Naive B cell (primary cell): ENCODE measurements at places on chromosomes 11 and 22.

DNA sequence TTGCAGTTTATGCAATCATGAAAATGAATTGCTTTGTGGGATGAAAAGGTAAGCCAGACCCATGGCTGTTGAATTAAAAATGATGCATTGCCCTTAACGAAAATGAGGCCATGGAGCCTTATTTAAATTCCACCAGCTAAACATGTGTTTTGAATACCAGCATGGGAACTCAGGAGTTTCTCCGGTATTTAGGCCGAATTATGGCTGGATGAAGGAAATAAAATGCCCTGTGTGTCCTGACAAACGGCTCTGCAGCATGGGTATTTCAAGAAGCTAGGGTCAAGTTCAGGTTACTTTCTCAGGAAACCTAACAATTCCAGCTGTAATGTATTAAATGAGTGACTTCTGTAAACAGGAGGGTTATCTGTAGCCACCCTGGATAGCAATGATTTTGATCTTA, 38.3 kb downstream of the AMOTL1 start:
- no peak for DNase-seq

- DNase-seq: no peak
These were observed 34.0 kb upstream of the EMID1 start for GRCh38 chr22:29171721-29172120.

GRCh38 chr22:22938672-22939587, 51.3 kb downstream of the IGLL5 start:
- DNase-seq: no peak

- DNase-seq: no peak
These were observed 604 bp upstream of the POLR3H start for GRCh38 chr22:41544671-41545476.

DNA sequence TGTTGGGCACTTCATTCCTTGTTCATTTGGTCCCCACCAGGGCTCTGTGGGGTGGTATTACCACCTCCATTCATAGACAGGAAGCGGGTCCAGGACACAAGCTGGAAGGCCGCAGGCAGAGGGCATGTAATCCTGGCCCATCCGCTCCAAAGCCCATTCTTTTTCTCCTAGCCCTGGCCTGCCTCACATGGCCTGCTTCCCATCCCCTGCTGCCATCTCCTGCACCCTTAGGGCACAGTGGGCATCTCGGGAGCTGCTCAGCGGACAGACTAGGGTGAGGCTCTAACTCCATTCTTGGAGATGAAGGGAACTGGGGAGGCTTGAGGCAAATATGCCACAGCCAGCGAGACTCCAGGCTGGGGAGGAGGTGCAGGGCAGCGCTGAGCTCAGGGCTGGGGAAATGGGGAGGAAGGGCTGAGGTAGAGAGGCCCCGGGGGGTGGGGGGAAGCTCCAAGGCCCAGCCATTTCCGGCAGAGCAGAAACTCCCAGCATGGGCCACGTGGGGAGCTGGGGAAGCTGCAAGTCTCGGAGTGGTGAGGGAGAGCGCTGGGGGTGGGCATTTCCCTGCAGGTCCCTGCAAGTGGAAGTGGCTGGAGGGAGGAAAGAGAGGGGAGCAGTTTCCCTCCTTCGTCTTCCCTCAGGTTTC, 14.3 kb upstream of the BCL9L start:
- no peak for DNase-seq

DNA sequence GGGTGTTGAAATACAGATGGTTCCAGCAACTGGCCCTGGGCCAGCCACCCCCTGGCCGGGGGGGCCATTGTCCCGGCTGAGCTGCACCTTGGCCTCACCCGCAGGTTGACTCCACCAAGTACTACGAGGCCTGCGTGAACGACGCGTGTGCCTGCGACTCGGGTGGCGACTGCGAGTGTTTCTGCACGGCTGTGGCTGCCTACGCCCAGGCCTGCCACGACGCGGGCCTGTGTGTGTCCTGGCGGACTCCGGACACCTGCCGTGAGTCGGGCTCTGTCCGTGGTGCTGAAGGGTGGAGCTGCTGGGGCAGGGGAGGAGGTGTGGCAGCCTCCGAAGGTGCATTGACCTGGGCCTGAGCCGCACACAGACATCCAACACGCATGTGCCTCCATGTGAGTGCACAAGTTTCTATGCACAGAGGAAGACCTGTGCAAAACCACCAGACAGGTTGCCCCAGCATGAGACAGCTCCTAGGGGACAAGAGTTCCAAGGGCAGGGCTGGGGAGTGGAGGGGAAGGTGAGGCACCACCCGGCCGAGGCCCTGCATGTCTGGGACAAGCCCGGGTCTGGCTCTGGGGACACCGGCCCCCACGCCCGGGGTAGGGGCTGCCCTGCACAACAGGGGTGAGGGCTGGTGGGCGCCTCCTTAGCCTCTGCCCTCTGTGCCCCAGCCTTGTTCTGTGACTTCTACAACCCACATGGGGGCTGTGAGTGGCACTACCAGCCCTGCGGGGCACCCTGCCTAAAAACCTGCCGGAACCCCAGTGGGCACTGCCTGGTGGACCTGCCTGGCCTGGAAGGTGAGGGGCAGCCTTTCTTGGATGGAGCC, 16.1 kb downstream of the MUC5B start:
- DNase-seq: no peak

GRCh38 chr11:8094656-8095055, 13.6 kb downstream of the TUB start:
- no peak for DNase-seq

DNA sequence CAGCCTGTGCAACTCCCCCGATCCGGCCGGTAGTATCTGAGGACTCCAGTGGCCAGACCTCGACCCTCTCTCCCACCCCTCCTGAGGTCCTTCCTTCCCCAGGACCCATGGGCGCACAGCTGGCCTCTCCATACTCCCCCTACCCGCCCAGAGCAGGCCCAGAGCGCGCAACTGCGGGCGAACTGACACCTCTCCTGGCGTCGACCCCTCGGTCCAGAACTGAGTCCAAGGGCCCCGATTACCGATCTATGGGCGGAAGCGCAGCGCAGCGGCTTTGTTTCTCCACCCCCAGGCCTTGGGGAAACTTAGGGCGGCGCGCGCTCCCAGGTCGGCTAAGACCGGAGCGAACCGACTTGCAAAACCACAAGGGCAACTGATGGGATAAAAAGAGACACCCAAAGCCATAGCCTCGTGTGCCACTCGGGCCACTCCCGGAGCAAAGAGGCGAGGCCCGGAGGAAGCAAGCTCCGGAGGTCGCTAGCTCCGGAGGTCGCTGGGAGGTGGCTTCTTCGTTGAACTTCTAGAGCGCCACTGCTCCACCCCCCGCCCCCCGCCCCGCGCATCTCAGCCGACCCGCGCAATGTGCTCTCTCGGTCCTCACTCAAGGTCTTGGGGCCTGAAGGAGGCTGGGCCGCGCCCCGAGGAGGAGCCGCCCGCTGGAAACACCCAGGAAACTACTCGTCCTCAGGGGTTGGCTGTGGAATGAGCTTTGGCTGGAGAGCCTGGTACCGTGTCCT, 9.8 kb upstream of the ALX4 start:
- no peak for DNase-seq

GRCh38 chr11:103736315-103737036, 300.0 kb upstream of the DDI1 start:
- DNase-seq: no peak

DNA sequence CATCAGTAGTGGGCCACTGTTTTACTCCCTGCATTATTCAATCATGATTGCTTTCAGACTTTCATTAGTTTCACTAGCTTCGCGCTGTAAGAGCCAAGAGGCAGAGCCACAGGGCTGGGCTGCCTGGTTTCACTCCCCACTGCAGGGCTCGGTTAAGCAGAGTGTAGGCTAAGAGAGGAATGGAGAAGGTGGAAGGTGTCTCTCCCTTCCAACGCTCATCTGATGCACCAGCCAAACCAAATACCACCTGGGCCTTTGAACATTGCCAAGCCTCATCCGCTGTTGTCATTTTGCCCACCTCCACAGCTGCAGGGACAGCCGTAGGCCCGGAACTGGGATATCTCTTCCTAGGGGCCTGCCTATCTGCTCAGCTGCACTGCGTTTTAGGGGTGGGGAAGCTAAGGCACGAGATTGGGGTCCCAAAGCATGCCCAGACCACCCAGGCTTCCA, 480 bp upstream of the SMARCB1 start:
- DNase-seq: no peak

DNA sequence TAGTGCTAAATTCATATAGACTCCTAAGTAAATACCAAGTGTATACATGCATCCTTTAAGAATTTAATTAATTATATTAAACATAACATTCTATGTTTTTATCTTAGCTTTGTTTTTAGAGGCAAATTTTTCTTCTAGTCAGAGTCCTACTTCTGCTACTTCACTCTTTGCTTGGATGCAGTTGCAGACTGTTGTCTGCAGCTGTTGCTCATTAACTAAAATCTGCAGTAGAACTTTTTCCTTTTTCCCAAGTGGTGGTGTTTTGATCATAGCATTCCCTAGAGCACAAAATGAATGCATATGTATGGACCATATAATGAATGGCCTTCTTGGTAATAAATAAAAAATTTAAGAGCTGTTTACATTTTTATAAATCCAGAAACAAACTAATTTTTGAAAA, 198.3 kb downstream of the CASP12 start:
- no peak for DNase-seq

DNA sequence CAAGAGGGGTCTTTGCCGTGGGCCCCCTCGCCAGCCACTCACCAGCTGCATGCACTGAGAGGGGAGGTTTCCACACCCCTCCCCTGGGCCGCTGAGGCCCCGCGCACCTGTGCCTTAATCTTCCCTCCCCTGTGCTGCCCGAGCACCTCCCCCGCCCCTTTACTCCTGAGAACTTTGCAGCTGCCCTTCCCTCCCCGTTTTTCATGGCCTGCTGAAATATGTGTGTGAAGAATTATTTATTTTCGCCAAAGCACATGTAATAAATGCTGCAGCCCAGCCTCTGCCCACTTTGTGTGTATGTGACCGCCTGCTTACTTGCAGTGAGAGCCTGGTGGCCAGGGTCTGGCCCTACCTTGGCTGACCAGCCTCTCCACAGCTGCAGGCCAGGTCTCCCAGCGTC, 2.8 kb upstream of the CRACR2B start:
- no peak for DNase-seq

DNA sequence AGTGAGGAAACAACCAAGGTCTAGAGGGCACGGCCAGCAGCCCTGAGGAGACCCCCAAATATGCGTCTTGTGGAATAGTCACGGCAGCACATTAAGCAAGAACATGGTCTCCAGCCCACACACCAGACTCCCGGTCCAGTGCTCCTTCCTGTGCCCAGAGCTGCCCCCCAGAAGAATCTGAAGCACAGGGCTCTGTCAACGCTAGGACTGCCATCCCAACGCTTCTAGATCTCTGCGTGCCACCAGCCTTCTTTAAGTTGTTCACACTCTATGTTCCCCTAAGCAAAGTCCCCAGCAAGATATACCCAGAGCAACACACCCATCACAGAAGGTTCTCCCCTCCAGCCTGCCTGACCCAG, 3.5 kb upstream of the SEC14L2 start:
- no peak for DNase-seq

DNA sequence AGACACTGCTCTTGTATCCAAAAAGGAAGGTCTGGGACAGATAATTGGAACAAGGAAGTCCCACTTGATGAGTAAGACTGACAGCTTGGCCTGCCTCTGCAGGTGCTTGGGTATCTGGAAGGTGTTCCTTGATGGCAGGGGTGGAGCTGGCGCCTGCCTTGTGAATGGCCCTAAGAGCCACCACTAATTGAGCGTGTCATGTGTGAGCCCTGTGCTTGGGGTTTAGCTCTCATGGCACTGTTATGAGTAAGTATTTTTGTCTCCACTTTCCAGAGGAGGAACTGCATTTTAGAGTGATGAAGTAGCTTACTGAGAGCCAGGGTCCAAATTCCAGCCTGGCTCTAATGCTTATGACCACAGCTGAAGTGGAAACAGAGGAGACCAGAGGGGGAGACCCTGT, 71.2 kb upstream of the NECTIN1 start:
- no peak for DNase-seq

DNA sequence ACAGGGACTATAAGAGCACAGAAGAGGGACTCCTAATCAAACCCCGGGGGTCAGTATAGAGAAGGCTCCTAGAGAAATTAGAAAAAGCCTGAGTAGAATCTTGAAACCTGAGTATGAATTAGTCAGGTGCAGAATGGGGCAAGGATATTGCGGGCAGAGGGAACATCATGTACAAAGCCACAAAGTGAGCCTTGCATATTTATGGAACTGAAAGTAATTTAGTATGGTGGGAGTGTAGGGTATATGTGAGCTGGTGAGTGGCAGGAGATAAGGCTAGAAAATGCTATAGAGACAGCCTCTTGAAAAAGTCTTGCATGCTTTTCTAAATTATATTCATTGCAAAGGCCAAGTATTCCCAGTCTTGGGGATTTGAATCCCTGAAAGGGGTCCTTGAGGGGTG, 93.7 kb downstream of the STIM1 start:
- DNase-seq: peak; percentile 70

- DNase-seq: no peak
These were observed 87.6 kb upstream of the SEPTIN5 start for GRCh38 chr22:19626666-19627065.

- DNase-seq: no peak
These were observed 77.5 kb downstream of the CSTPP1 start for GRCh38 chr11:47014097-47014496.

DNA sequence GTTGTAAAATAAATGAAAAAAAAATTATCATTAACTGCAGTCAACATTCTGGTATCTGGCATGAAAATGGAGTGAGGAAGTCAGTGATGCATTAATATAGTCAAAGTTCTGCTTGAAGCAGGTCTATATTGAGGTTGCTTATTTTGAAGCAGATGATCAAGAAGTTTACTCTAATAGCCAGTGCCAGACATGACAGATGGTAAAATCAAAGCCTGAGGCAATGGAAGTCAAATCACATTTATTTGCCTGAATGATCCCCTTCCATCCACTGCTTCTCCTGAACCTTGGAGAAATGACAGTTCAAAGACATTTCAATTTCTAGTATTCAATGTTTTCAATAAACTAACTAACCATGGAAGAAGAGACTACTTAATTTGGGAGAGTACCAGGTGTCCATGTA, 430.0 kb downstream of the FAM181B start:
- DNase-seq: no peak

DNA sequence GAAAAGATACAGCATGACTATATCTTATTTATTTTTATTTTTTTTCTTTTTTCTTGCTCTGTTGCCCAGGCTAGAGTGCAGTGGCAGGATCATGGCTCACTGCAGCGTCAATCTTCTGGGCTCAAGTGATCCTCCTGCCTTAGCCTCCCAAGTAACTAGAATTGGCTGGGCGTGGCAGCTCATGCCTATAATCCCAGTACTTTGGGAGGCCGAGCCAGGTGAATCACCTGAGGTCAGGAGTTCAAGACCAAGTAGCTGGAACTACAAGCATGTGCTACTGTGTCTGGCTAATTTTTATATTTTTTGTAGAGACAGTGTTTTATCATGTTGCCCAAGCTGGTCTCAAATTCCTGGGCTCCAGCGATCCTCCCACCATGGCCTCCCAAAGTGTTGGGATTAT, 28.3 kb upstream of the CCDC134 start:
- DNase-seq: no peak

GRCh38 chr22:41247703-41248102, 7.0 kb upstream of the CHADL start:
- no peak for DNase-seq

DNA sequence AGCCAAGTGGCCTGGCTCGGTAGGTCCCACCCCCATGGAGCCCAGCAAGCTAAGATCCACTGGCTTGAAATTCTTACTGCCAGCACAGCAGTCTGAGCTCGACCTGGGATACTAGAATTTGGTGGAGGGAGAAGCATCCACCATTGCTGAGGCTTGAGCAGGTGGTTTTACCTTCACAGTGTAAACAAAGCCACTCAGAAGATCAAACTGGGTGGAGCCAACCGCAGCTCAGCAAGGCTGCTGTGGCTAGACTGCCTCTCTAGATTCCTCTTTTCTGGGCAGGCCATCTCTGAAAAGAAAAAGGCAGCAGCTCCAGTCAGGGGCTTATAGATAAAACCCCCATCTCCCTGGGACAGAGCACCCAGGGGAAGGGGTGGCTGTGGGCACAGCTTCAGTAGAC, 22.3 kb upstream of the OR5B21 start:
- no peak for DNase-seq

GRCh38 chr22:28955817-28956216, 72.4 kb downstream of the ZNRF3 start:
- DNase-seq: peak; percentile 38
